ENCODE measurements at places on chromosomes 3 and 15.

DNA sequence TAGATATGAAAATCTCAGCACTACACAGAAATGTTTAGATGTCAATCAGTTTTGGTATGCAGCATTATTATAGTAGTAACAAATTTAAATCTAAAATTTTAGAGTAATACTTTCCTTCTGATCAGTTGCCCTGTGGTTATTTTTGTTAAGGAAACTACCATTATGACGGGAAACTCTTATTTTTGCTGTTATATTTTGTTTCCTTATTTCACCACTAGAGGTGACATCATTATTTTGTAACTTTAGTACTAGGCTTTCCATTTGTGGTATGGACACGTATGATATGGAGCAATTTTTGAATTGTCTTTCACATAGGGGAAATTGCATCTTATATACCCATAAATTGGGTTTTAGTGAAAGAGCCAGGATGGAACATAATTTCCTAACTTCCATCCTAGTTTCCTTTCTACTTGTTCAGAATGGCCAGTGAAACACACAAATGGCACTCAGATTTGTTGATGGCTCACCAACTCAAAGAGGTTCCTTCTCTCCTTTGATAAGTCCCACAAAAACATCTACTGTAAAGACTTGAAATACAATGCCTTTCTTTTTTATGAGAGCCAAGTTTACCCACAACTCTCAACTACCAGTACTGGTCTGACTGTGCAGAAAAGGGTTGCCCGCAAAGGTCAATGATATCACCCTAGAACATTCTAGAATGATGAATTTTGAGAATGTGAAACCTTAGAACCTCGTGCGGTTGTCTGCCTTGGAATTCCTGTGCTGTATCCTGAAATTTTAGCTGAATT, 19.4 kb upstream of the PPP4R2 start:
- DNase-seq = no peak

DNA sequence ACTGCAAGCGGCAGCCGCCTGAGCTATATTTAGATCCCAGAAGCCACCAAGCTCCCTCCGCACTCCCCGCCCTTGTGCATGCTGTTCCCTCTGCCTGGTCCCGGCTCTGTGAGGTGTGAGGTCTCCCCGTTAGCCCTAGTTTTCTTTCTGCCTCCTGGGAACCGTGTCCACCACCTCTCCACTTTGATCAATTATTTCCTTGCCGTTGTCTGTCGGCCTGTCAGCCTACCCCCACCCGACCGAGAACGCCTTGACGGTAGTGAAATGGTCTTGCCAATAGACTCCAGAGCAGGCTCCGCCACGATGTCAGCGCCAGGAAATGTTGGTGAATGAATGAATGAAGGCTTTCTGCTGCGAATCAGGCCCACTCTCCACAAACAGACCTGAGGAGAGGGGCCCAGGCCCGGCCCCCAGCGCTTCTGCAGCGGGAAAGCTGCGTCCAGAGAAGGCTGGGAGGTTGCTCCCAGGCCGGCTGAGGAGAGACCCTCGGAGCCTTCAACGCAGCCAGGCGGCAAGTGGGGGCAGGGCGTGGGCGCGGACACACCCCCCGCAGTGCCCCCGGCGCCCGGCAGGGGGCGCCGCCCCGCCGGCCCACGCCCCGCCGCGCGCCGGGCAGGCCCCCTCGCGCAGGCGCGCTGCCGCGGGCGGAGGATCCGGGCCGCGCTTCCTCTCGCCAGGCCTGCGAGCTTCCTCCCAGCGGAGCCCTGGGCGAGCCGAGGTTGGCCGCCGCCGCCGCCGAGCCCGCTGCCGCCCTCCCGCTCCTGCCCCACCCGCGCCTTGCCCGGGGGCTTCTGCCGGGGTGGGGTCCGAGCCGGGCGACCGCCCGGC, at the start of gene CSK:
TSS of gene CSK (plus strand) at position 650 of the 828 bp plus-strand sequence. CDS start 16,218 bp downstream, outside the sequence.
- no peak for DNase-seq

DNA sequence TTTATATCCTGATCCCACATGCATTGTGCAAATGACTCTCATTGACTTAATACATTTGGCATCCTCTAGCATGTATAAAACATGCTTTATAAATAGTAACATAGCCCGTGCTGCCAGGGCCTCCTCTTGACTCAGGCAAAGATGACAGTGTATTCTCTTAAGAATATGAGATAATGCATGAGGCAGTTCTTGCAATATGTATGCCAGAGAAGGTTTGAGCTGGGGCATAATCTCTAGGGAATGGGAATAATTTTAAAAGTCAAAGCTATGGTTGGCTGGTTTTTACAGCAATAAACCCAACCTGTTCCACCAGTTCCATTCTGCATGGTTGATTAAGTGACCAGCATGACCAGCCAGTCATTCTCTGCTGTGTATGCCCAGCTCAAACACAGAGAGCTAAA, 179.0 kb upstream of the PFN2 start:
- DNase-seq = no peak

- no peak for DNase-seq
Measured at GRCh38 chr3:45496555-45496954, 98.0 kb upstream of the LIMD1 start.

- no peak for DNase-seq
Measured at GRCh38 chr15:74799255-74799855, 13.3 kb upstream of the LMAN1L start.

DNA sequence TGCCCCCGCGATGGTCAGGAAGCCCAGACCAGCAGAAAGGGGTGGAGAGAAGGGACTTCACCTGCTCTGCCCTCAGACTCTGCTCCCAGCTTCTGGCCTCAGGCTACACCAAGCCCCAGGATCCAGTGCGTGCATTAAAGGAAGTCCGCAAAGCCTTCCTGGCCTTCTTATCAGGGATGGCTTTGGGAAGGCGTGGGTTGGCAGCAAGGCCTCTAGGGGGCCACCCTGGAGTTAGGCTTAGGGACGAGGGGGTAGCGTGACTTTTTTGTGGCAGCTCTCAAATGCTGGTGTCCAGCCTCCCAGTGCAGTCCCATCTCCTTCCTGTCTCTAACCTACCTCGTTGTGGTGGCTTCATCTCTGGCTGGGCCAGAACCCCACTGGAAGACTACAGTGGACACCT, 18.9 kb upstream of the RPL29 start:
- DNase-seq = no peak

GRCh38 chr15:58286523-58286922, 145.3 kb upstream of the LIPC start:
- no peak for DNase-seq

GRCh38 chr3:13615019-13615528, 66.1 kb downstream of the FBLN2 start:
- no peak for DNase-seq

DNA sequence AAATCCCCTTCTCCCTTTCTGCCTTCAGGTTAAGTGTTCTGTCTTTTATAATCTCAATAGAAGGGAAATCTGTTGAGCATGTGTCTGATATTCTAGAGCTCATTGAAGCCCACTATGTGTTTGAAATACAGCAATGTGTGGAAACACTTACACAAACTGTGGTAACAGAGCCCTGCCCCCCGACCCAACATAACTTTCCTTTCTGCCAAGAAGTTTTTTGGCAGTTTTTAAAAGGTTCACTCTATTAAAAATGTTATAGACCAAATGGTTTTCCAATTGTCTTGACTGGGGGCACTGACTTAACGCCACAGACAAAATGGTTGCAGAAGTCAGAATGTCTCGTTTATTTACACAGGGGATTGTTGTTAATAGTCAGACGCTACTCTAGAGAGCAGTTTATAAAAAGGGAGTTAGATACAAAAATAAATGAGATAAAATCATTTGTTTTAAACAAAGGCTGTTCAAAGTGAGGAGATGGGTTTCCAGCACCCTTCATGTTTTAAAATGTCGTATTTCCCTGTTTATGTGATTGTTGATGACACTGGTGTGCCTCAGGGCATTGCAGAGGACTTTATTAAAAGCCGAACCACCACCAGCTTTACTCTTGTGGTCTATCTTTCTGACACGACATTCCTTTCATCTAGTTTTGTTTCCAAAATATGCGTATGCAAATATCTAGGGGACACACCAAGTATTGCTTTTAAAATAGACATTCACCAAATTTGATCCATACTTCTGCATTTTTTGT, 26.7 kb upstream of the GREM1 start:
- DNase-seq = no peak

GRCh38 chr15:97140216-97140615, 809.7 kb downstream of the NR2F2 start:
- no peak for DNase-seq

DNA sequence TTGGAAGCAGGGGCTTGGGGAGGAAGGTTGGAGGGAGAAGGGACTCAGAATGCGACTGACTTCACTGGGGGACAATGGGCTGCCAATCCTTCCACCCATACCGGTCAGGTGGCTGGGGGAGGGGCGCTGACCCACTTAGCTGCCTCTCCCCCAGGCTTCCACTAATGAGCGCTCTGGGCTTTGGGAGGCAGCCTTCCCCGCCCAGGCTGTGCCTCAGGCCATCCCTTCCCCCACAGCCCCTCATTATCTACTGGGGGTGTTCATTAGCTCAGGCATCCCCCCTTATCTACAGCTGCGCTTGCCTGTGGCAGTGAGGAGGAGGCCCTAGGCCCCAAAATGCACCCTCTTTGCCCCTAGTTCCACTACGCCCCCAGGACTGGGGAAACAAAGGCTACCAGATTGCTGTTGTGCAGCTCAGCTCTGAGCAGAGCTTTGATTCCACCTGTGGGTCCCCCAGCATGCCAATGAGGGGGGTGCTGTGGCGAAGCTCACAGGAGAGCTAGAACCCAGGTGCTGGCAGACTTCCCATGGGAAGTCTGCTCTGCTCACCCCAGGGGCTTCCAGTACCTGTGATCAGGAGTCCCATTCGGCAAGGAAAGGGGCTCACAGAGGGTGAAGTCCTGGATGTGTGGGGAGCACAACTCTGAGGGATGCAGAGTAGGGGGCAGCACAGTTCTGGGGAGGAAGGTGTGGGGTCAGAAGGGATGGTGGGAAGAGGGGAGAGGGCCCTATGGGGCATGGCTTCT, 29.4 kb upstream of the SEMA3F start:
- DNase-seq = no peak

DNA sequence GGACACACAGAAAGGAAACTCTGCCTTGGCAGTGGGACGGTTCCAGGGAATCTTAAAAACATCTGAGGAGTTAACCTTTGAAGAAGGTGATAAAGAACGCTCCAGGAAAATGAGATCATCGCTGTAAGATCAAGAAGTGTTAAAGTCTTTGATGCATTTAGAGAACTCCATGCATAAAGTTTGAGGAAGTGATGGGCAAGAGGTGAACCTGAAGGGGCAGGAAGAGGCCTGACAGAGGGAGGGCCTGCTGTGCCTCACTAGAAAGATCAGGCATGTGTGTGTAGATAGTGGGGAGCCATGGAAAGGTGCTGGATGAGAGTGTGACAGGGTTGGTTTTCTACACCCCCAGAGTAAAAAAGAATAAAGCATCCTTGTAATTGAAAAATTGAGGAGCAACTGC, 889.2 kb downstream of the MCTP2 start:
- no peak for DNase-seq

DNA sequence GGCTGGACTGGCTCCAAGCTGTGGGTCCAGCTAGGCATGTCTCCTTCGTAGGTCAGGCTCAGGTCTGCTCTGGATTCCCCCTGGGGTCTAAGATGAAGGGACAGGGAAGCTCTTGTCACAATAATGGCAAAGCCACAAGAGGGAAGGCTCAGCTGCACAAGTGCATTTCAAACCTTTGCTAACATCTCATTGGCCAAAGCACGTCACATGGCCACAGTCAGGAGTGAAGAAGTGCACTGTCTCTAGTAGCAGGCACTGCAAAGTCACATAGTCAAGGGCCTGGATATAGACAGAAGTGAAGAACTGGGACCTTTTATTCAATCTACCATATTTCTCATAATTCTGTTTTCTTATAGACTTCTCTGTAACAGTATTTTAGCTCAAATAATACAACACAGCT, 20.1 kb downstream of the DLEC1 start:
- DNase-seq = no peak

DNA sequence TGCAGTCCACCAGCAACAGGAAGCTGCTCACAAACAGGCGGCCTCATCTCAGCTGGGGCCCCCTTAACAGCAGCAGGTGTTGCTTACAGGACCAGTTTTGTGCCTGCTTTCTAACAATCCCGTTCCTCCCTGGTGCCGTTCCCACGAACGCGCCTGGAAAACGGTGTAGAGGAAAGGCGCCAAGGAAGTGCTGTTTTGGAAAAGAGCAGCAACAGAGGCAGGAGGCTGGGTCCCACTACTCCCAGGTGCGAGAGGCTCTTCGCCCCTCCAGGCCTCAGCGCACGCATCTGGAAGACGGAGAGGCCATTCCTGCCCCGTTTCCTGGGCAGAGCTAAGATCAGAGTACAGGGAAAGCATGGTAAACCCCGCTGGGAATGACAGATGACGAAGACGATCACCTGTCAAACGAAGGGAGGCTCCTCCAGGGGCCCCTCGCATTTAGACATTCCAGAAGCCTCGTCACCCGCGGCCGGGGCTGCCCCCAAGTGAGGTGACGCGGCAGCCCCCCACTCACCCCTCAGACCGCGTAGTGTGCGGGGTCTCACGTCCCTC, 603 bp downstream of the SCAPER start:
- no peak for DNase-seq

GRCh38 chr3:197417441-197417840, 119.0 kb upstream of the DLG1 start:
- DNase-seq = no peak

DNA sequence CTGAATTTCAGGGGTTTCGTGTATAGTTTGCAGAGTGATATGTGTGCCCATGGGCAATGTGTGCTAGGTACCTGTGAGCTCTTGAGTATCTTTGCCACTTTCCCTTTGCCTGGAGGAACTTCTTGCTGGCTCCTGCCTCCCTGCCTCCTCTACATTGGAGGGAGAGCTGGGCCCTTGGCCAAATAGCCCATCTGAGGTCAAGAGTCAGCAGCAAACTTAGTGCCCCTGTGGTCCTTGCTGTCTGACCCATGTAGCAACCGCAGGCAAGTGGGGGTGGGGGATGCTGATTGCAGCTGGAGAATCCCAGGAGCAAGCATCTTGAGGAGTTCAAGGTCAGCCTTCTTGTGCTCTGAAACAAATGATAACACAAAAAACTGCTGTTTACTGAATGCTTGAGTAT, 5.4 kb upstream of the TBC1D21 start:
- no peak for DNase-seq

- DNase-seq = no peak
Measured at GRCh38 chr15:80999623-81000036, 1.1 kb upstream of the TLNRD1 start.

DNA sequence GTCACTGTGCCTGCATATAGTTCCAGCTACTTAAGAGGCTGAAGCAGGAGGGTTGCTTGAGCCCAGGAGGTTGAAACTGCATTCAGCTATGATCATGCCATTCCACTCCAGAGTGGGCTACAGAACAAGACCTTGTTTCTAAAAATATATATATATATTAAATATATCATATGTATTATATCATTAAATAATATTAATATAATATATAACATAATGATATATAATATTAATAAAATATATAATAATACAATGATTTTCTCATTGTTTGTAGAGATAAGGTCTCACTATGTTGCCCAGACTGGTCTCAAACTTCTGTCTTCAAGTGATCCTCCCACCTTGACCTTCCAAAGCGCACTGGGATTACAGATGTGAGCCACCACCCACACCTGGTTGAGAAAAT, 101.8 kb downstream of the NAALADL2 start:
- DNase-seq = no peak

DNA sequence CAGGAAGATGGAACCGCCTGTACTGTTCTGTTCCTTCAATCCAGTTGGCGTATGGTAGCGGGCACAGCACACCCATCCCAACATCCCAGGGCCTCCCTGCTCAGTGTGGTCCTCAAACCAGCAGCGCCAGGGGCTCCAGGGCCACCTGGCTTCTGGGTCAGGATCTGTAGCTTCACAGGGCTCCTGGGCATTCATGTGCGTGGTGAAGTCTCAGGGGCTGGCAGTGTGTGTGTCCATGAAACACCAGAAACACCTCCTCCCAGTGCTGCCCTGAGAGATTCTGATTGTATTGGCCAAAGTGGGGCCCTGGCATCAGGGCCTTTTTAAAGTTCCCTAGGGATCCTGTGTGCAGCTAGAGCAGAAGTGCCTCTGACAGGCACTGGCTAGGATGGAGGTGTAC, 42.1 kb downstream of the ABTB1 start:
- DNase-seq = no peak
